HCT116 (cell line): ENCODE measurements at places on chromosomes 6 and 20.

DNA sequence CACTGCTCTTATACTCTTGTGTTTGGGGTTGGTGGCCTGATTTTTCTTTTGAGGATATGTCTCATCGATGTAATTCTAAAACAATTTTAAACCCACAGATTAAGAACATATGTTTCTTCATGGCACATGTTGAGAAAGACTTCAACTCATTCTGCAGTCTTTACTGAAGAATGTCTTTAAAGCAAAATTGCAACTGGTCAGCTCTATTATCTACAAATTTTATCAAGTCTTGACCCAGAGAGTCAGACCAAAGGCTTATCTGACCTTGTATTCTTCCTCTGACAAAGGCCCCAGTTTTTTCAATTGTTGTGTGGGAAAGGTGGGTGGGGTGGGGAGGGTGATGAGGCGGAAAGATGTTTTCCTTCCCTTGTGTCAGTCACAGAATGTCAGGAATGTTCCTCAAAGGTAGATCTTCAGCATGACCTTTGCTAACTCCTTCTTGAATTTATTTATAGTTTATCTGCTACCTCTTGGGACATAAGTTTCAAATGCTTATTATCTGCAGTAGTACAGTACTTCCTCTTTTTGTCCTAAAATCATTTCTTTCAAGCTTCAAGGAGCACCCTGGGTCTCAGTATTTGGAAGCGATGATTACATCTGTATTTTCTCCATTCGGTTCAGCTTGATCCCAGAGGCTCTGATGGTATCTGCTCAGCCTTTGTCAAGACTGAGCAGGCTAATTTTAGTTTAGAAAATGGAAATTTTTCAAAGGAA lies 63.2 kb upstream of the TIAM2 start:
- no peak for DNase-seq

DNA sequence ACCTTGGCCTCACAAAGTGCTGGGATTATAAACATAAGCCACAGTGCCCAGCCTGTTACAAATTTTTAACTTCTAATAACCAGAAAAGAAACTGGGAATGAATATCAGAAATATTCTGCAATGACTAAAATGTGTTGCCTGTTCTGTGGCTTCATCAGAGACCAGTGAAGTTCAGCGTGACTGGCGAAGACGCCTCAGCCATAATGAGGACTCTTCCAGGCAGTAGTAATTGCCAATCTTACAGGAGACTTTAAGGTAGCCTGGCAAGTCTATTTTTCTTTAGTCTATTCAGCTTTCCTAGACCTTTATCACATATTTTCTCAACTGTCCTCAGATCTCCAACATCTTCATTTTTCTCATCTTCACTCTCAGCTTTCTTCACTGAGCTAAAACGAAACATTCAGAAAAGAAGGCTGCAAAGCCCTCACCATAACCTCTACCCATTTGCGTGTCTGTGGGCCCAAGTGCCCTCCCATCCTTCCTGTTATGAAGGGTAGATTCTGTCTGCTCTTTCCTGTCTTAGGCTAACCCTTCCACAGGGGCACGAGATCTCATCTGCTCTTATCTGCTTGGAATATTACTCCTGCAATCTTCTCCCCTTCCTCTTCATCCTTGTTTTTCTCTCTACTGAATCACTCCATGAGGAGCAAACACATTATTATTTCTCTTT lies 42.0 kb upstream of the OLIG3 start:
- DNase-seq: no peak

- DNase-seq: no peak
Observed at GRCh38 chr6:119170103-119170446, 91.6 kb upstream of the FAM184A start.

DNA sequence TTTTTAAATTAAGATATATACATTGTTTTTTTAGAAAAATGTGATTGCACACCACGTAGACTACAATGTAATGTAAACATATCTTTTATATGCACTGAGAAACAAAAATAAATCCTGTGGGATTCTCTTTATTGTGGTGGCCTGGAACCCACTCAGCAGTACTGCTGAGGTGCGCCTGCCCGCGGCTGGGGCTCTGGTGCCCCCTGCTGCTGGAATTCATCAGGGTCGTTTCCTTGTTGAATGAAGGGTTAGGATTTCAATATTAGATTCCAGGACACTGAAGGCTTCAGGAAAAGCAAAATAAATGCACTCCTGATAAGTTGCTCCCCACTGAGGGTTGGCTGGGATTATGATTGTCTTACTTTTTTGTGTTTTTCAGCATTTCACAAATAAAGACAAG lies 175.8 kb upstream of the GGTLC1 start:
- no peak for DNase-seq

DNA sequence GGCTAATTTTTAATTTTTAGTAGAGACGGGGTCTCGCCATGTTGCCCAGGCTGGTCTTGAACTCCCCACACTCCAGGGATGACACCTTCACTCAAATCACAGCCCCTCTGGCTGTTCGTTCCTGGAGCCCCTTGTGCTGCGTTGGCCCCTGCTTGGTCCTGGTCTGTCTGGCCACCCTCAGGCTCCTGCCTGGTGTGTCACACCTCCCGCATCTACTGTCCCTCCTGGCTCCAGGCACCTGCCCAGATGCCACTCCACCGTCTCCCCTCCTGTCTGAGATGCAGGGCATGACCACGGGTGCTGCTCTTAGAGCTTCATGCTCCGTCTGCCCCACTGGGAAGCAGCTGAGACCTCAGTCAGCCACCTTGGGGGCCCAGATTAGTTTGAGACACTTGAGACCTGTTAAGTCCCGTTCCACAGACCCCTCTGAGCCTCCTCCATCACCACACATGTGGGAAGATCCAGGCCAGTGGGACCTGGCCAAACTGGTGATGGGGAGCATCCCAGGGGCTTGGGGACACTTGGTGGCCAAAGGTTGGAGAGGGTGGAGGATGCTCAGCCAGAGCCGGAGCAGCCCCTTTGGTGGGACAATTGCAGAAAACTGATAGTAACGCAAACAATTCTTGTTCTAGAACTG lies 21.9 kb upstream of the NPBWR2 start:
- no peak for DNase-seq
